ENCODE measurements at places on chromosomes 6 and 20. TPM values are rescaled to one million over a fixed set of nuclear protein-coding genes. Genes with fewer than 3 reads are reported as not detected.

Gene TRIM40
- 0.48 TPM for total RNA-seq

Gene TRIM15
- 0.48 TPM for total RNA-seq

Gene SLC22A2
- 1.9 TPM for total RNA-seq

Gene EFCAB8
- 0.96 TPM for total RNA-seq

Gene PSORS1C1
- 1.2 TPM for total RNA-seq

Gene WFDC2
- total RNA-seq: 9.9 TPM

Gene CGAS
- 13.0 TPM for total RNA-seq

Gene LINC00237
- total RNA-seq: 4.3 TPM

Gene EDN1
- total RNA-seq: 39.5 TPM

Gene EDN3
- total RNA-seq: 18.5 TPM

Gene RAD21L1
- 19.5 TPM for total RNA-seq

Gene ADGB
- total RNA-seq: 0.48 TPM
